ENCODE measurements at places on chromosomes 7 and 10.

GRCh38 chr7:91187061-91187460, 77.2 kb upstream of the FZD1 start:
- no peak for DNase-seq

DNA sequence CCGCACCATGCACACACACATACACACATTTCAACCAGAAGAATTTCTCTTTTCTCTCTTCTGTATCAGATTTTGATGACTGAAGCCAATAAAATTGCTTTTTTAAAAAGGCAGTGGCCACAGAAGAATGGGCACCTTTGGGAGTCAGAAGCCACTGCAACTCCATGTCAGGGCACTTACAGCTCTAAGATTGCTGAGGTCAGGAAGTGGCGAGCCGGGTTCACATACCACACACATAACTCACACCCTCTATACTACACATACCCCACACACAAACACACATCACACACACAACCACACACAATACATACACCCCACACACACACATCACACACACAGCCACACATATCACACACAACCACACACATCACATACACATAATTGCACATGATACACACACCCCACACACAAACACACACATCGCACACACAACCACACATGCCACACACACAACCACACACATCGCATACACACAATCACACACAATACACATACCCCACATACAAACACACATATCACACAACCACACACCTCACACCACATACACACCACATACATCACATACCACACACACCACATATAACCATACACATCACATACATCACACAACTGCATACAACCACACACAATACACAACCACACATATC, 31.2 kb downstream of the GPRIN2 start:
- DNase-seq: peak; percentile 73

GRCh38 chr7:157656195-157656769, 319.5 kb downstream of the DNAJB6 start:
- DNase-seq: no peak

DNA sequence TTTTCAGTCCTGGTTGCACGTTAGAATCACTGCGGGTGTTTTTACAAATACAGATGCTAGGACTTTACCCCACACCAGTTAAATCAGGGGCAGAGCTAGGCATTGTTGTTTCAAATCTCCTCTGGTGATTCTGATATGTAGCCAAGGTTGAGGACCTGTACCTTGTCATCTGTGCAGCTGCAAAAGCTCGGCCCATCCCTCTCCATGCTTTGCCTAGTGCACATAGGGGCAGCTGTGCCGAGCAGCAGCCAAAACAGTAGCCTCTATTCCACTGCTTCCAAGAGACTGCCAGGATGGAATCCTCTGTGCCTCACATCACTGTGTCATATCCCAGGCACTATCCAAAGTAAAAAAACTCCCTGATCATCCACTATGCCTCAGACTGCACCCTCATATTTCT, 181.3 kb downstream of the CDK14 start:
- no peak for DNase-seq

DNA sequence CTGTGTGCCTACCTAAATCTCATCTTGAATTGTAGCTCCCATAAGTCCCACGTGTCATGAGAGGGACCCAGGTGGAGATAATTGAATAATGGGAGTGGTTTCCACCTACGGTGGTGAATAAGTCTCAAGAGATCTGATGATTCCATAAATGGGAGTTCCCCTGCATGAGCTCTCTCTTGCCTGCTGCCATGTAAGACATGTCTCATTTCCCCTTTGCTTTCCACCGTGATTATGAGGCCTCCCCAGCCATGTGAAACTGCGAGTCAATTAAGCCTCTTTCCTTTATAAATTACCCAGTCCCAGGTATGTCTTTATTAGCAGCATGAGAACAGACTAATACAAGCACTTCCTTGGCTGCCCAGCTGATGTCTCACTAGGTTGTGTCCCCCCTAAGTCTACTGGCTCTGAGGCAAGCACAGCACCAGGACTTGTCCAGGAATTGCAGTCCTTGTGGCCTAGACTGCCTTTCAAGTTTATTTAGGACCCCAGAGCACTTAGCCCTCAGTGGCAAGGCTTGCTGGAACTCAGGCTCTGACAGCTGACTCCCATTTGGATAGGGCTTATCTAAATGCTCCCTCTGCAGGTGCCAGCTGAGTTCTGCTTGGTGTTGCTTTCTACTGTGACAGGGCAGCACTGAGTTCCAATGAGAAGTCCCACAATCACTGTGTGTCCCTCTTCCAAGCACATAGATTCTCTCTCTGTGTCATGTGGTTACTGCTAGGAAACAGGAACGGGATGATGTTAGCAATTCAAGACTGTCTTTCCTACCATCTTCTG, 59.0 kb upstream of the TAS2R16 start:
- peak; percentile 10 for DNase-seq

Measured in MCF 10A (cell line).